ENCODE measurements at places on chromosomes 3 and 15. TPM values are rescaled to one million over a fixed set of nuclear protein-coding genes. Genes with fewer than 3 reads are reported as not detected.
A peak's percentile ranks its signal among the peaks of the same experiment; 100 is the strongest.

GRCh38 chr3:113625834-113626233 lies 70.6 kb downstream of the USF3 start:
- no peak for DNase-seq

DNA sequence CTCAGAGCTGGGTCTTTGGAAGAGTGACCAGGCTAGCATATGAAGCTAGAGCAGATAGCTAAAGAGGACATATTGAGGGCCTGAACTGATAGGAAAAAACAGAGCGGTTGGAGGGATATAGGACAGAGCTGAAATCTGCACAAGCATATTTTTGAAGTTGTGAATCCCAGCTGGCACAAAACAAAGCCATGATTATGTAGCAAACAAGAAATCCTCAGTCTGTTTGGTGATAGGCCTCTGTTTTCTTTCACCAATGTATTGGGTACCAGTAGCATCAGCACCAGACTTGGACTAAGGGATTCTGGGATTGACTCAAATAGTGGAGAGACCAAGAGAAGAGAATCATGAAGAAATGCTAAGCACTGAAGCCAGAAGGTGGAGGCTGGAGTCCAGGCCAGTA lies 151.0 kb downstream of the FAM43A start:
- DNase-seq: no peak

GRCh38 chr15:60392986-60393790 lies 4.6 kb downstream of the ANXA2 start:
- peak; percentile 85 for DNase-seq

- no peak for DNase-seq
These were observed 139.7 kb upstream of the COL8A1 start for GRCh38 chr3:99498550-99499234.

DNA sequence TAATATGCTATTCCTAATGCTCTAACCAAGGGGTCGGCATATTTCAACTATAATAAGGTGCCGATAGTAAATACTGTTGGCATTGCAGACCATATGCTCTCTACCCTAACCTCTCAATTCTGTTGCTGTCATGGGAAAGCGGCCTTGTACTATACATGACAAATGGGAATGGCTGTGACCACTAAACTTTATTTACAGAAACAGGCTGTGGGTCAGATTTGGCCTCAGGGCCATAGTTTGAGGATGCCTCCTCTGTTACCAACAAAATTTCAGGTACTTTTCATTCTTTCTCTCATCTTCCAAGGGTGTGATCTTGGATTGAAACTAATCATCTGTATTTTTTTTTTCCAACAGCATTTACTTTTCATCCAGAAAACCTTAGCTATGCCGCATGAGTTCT lies 242.0 kb downstream of the MAGI1 start:
- no peak for DNase-seq

DNA sequence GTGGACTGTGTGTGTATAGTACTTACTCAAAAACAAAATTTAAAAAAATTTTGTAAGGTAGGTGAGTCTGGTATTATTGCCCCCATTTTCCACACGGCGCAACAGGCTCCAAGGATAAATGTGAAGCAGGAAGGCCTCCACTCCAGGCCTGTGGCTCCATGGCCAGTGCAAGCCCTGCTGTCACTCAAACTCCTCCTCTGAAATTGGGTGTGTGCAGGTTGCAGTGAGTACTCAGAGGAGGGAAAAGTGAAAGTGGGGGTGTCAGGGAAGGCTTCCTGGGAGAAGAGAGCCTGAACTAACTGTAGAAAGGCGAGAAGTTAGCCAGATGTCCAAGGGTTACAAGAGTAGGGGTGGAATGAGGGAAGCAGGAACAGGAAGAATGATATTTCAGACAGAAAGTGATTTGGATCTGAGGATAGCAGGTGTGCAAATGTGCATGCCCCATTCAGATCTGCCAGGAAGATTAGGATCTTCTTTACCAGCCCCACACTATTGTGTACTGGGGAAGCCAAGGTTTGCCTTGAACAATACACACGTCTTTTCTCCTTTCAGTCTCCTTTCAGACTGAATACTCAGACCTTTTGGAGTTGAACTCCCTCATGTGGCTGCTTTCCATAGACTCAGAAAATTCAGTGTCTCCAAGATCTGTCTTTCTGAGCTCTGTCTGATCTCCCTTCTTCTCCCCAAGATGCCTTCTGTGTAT lies 48.7 kb upstream of the RYK start:
- no peak for DNase-seq

RARB gene
- total RNA-seq: 12.9 TPM

AP3B2 gene
- total RNA-seq: 0.69 TPM

GRCh38 chr15:41336549-41336948 lies 3.9 kb downstream of the NUSAP1 start:
- no peak for DNase-seq

GRCh38 chr3:186121968-186122367 lies 13.1 kb upstream of the ETV5 start:
- DNase-seq: no peak

DNA sequence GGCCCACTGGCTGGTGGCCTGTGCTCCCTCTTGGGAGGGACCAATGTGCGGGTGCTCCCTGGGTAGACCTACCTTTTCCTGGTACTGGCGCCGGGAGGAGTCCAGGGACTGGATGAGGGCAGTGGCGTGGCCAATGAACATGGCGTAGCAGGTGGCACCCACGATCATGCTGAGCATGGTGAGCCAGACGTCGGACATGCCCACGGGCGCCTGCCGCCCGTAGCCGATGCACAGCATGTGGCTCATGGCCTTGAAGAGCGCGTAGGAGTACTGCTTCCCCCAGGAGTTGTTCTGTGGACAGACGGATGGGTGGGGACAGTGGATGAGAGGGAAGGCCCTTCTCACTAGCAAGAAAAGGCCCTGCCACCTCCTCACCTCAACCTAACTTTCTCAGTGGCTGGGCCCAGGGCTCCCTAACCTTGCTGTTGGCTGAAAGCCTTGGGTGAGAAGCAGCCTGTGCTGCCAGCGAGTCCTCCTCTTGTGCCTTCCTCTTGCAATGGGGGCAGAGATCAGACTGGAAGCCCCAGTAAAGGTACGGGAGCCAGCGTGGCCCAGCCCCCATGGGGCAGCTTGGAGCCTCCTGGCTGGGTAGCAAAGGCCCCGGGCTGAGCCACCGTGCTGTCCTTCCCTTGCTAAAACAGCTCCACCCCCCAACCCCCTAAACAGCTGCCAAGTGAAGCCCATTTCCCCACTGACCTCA lies 39.1 kb downstream of the HCN4 start:
- DNase-seq: no peak

- no peak for DNase-seq
These were observed 419 bp downstream of the FAM227B start for GRCh38 chr15:49620199-49620598.
